H9 (cell line): ENCODE measurements at places on chromosomes 13 and 19.

DNA sequence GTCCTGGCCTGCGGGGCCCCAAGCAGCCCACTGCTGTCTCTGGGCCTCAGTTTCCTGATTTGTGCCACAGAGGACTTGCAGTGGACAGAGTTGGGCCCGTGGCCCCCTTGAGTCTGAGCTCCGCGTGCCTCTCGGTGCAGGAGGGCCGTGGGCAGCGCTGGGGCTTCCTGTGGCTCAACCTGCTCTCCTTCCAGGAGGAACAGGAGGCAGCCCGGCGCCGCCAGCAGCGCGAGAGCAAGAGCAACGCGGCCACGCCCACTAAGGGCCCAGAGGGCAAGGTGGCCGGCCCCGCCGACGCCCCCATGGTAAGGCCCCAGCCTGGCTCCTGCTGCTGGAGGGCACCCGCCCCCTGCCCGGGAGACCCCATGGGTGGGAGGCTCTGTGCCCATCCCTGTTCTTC lies 25.9 kb downstream of the PLEKHJ1 start:
- no peak for DNase-seq

GRCh38 chr19:46882034-46882433 lies 21.2 kb downstream of the ARHGAP35 start:
- DNase-seq = no peak

GRCh38 chr19:56727677-56728076 lies 56.1 kb upstream of the ZNF835 start:
- no peak for DNase-seq

GRCh38 chr19:1856698-1857603 lies 6.4 kb downstream of the KLF16 start:
- DNase-seq = peak; percentile 85

- no peak for DNase-seq
Measured at GRCh38 chr13:28333204-28333881, 161.6 kb downstream of the FLT1 start.

DNA sequence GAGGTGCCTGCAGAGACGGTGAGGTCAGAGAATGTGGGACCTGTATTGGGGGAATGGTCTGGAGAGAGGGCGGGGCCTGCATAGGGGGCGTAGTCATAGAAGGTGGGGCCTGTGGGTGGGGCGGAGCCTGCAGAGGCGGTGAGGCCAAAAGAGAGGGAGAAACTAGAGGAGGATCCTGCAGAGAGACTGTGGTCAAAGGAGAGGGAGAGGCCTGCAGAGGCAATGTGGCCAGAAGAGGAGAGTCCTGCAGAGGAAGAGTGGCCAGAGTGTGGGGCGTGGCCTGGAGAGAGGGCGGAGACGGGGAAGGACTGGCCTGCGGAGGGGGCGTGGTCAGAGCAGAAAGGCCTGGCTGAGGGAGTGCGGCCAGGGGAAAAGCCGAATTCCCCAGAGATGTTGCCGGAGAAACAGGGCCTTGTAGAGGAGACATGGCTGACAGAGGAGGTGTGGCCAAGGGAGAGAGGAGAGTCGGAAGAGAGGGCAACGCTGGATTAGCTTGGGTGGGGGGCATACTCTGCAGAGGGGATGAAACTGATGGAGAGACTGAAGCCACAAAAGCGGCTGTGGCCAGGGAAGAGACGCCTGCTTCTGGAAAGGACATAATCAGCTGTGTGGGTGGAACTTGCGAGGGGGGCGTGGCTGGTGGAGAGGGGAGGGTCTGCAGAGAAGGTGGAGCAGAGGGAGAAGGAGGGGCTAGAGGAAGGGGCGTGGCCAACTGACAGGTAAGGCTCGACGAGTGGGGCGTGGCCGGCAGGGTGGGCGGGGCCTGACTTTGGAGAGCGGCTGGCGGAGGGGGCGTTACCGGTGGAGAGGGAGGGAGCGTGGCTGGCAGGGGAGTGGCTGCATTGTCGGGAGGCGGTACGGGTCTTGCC lies 2.5 kb downstream of the PRR36 start:
- peak; percentile 99 for DNase-seq

DNA sequence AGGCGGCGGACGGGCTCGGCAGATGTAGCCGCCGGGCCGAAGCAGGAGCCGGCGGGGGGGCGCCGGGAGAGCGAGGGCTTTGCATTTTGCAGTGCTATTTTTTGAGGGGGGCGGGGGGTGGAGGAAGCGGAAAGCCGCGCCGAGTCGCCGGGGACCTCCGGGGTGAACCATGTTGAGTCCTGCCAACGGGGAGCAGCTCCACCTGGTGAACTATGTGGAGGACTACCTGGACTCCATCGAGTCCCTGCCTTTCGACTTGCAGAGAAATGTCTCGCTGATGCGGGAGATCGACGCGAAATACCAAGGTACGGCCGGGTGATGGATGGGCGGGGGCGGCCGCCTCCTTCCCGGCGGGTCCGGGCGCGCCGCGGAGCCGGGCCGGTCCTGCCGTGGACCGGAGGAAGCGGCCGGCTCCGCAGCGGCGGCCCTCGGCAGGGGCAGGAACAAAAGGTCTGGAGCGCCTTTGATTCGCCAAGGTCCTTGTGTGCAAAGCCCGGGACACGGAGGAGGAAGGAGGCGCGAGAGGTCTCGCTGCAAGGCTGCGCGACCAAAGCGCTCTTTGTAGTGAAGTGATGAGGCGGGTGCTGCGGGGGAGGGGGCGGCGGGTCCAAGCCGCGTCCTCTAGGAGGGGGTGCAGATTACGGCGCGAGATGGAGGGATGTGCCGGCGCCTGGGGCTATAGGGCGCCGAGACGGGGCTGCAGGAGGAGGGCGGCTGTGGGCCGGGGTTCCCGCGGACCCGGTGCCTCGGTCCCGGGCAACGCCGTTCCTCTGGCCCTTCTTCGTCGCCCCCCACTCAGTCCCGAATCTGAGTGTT lies 689 bp downstream of the ING1 start:
- peak; percentile 42 for DNase-seq

DNA sequence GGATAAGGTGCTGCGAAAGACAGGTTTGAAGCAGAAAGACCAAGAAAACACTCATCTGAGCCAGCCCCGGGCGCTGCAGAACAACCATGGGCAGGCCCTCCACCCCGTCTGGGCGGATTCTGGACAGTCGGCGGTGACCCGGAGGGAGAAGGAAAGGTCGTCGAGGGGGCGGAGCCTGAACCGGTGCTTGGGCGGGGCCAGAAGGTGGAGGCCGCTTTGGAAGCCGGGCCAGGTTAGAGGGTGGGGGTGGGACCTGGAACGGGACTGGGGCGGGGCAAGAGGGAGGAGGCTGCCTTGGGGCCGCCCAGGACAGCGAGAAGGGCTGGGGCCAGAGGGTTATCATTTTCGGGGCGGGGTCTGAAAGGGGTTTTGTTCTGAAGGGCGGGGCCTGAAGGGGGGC lies 5.0 kb upstream of the ZNF765 start:
- peak; percentile 93 for DNase-seq

GRCh38 chr19:5911366-5911765 lies 2.7 kb upstream of the CAPS start:
- DNase-seq = no peak

- no peak for DNase-seq
Measured at GRCh38 chr13:50932091-50932490, 22.5 kb downstream of the RNASEH2B start.

GRCh38 chr13:18953139-18953930 lies 228.3 kb downstream of the TUBA3C start:
- DNase-seq = no peak

GRCh38 chr13:79937771-79938216 lies 403.1 kb downstream of the SPRY2 start:
- DNase-seq = no peak

- no peak for DNase-seq
Measured at GRCh38 chr13:104140552-104140951, 1074.3 kb upstream of the SLC10A2 start.

- no peak for DNase-seq
Measured at GRCh38 chr19:57302020-57302465, 18.2 kb upstream of the ZNF543 start.

DNA sequence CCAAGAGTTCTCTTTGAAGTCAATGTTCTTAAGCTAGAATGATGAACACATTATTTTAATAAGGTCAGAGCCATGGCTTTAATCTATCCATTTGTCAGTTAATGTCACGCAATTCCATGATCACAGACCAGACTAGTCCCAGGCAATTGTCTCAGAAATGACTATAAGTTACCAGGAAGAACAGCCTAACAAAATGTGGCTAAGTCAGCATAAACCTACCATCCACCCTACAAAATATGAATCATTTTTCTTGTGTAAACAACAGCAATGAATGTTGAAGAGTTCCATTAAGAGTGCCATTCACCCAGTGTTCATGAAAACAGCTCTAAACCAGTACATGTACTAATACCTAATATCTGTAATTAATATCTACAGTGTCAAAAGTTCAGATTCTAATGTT lies 127.5 kb downstream of the KCTD12 start:
- no peak for DNase-seq

DNA sequence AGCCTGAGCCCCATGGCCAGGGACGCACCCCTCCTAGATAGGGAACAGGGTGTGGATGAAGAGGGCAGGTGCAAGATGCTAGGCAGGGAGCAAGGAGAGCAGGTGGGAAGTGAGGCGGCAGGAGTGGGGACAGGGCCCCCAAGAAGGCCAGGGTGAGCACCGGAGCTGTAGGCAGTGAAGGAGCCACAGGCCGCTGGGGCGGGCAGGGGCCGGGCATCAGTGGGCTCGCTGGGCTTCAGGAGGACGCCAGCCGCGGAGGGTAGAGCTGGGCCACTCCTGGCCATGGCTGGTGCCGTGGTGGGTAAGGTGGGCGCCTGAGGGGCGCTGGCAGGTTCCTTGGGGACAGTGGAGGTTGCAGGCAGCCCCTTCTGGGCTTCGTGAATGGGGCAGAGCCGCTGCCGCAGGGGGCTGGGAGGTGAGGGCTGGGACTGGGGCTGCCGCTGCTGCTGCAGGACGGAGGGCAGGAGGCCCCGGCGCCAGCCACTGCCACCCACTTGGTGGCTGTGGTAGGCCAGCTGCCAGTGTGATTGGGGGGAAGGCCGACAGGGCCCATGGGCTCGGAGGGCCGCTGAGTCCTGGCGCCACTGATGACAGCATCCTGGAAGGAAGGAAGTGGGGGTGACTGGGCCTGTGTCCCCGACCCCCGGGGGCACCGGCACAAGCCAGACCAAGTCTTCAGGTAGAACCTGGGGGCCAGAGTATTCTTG lies 2.1 kb downstream of the NKPD1 start:
- DNase-seq = no peak

DNA sequence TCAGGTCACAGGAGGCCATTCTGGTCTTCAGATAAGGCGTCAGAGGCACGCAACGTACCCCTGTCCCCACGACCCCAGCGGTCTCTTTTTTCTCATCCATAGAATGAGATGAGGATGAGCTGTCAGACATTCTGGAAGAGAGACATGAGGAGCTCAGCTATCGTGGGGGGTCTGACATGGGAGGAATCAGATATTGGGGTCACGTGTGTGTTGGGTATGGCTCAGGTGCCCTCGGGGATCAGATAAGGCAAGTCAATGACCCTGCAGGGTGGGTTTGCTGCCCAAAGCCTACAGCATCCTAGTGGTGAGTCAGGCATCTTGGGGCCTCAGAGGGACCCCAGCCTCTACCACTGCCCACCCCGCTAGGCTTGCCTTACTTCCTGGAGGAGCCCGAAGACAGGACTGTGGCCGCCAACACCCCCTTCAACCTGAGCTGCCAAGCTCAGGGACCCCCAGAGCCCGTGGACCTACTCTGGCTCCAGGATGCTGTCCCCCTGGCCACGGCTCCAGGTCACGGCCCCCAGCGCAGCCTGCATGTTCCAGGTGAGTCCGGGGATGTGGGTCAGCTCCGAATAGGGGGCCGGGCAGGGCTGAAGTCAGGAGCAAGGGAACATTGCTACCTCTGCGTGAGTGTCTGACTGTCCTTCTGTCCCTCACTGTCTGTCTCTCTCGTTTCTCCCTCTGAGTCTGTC lies 2.6 kb downstream of the AXL start:
- DNase-seq = no peak

- peak; percentile 7 for DNase-seq
Measured at GRCh38 chr13:51833980-51834379, 11.0 kb downstream of the TMEM272 start.

GRCh38 chr19:35155441-35155840 lies 906 bp downstream of the FXYD5 start:
- no peak for DNase-seq

DNA sequence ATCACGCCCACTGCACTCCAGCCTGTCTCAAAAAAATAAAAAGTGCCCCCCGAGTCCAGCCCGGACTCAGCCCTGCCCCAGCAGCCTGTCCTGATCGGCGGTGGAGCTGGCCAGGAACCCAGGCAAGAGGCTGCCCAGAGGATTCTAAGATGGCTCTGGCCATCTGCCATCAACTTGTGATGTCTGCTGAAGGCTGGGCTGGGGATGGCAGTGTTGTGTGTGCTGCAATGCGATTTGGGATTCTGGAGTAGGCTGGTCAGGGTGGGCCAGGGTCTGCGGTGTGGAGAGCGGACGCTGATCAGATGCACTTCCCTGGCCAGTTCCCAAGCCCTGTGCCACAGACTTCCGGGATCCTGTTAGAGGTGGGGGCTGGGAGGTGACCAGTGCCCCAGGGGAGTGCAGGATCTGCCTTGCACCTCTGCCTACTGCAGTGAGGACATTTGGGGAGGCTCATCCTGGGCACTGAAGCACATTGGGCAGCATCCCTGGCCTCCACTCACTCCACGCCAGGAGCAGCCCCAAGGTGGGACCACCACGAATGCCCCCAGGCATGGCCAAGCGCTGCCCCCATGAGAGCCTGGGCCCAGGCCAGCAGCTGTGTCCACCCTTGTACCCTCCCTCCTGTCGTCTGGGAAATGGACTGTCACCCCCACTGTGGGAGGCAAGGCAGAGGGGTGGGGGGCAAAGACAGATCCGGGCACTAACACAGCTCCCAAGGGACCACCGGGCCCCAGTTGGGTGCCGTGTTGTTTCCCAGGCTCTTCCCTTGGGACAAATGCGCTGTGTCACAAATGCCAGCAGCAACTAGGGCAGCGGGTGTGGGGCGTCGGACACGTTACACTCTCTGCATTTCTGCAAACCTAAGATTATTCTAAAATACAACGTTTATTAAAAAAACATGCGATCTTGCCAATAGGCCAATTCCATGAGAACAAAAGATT lies 3.4 kb upstream of the TBXA2R start:
- DNase-seq = no peak

GRCh38 chr19:2888731-2889224 lies 11.9 kb upstream of the ZNF57 start:
- peak; percentile 31 for DNase-seq

GRCh38 chr13:110127986-110128511 lies 178.9 kb downstream of the COL4A1 start:
- no peak for DNase-seq

DNA sequence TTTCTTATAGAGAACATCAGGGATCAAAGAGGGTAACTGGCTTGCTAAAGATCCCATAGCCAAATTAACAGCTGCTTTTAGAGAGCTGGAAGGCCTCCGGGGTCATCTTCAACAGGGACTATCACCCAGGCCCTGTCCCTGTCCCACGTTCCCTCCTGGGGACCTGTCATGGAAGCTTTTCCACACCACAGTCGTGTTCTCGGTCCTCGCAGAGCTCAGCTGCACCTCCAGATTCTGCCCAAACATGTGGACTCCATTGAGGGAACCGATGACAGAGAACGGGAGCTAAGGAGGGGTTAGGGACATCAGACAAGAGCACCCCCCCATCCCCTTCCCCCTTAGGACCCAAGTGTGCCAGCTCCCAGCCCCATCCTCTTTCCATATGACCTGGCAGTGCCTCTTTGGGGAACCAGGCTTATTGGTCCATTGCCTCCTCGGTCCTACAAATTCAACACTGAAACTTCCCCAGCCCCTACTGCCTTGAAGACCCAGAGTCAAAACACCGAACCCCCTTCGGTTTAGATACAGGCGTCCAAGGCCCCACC lies 568 bp downstream of the FUZ start:
- no peak for DNase-seq

- DNase-seq = no peak
Measured at GRCh38 chr13:25806264-25806974, 245.4 kb downstream of the SHISA2 start.
